GM04504 (cell line): ENCODE measurements at places on chromosomes 11 and 22.

- no peak for DNase-seq
These were observed 35.4 kb downstream of the ASCL2 start for GRCh38 chr11:2234963-2235362.

DNA sequence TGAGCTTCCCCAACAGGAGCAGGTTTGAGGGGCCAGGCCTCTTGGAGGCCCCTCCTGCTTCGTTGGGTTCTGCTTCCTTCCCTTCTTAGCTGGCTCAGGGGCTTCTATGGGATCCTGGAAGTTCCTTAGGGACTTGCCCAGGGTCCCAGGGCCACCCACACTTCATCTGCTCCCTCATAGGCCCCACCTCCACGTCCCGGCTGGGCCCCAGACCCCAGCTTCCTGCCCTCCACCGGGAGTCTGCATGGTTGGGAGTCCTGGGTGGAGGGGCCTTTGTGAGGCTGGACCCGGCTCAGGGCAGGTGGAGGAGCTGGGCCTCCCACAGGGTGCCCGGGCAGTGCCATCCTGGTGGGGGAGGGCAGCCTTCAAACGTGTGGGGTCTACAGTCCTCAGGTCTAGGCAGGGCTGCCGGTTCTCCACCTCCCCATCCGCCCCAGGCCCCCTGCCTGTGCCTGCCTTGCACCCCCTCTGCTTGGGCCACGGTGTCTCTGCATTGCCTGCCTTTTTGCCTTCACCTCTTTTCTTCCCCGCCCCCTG is 11.6 kb downstream of the OTUB1 start:
- no peak for DNase-seq

DNA sequence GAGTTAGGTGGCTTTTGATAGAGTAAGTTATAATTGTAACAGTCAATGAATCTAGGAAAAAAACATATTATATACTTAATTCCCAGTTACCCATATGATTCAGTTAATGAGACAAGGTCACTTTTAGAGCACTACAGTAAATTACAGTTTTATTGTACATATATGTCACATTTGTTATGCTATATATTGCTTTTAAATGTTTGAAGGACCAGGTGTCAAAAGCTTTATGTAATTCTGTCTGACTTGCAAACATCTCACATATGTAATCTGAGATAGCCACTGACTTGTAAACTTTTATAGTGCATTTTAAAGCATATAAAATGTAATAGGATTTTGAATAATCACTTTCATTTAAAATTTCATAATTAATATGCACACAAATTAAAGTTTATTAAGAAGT is 36.7 kb upstream of the PDGFD start:
- DNase-seq = no peak

GRCh38 chr11:93945596-93945995 is 75.6 kb upstream of the HEPHL1 start:
- DNase-seq = no peak

DNA sequence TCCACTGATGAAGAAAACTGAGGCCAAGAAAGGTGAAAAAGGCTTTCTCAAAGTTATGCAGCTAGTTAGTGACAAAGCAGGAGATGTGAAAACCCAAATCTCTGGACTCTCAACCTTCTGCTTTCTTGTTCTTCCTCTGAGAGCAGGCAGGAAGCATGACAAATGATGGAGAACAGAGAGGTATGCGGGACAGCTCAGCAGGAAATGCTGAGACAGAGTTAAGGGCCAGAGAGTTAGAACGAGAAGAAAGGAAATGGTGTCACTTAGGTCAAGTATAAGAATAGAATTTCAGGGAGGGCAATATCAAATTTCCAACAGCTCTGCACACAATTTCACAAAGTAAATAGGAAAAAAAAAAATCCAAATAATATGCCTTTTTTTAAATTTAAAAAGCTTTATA is 67.6 kb upstream of the ARHGAP42 start:
- no peak for DNase-seq

GRCh38 chr11:112163875-112164685 is at the start of gene IL18:
IL18 (minus strand) TSS chr11:112164094; CDS start chr11:112155053, 9,041 bp downstream.
- no peak for DNase-seq

- no peak for DNase-seq
These were observed 37.2 kb downstream of the RTL6 start for GRCh38 chr22:44460691-44461375.

GRCh38 chr22:31155422-31155821 is 4.6 kb upstream of the RNF185 start:
- peak; percentile 20 for DNase-seq

DNA sequence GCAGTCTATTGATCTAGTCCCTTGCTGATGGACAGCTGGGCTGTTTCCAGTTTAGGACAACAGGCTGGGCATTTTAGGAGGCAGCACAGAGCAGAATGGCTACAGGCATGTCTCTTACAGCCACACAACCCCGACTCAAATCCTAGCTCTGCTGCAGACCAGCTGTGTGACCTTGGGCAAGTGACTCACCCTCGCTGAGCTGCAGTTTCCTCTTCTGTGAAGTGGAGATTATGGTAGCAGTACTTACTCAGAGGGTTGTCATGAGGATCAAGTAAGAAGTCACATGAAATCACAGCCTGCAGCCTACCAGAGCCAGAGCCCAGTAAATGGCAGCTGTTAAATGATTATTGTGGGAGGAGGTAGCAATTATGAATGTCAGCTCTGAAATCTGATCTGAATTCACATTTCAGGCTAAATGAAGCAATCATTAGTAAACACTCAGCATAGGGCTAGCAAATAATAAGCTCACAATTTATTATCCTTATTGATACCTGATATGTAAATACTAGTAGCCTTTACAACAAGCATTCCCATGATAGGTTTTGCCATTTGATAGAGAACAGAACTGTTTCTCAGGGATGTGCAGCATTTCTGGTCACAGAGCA is 58.9 kb downstream of the MYEOV start:
- DNase-seq = peak; percentile 84

DNA sequence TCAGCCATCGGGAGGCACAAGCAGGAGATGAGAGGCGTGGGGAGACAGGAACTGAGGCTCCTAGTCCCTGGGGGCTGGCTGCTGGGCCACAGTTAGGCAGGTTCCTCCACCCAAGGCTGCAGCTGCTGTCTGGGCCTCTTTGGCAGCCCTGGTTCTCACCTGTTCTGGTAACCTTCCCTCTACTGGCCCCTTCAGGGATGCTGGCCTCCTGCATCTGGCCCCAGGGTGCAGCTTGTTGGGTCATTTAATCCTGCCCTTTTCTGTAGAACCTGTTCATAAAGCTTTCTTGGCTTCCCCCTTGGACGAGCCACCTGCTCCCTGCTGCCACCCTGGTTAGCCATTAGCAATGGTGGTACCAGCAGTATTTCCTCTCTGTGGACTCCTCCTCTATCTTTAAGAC is 5.5 kb downstream of the USH1C start:
- no peak for DNase-seq

GRCh38 chr11:127675581-127675980 is 675.0 kb upstream of the KIRREL3 start:
- DNase-seq = no peak

DNA sequence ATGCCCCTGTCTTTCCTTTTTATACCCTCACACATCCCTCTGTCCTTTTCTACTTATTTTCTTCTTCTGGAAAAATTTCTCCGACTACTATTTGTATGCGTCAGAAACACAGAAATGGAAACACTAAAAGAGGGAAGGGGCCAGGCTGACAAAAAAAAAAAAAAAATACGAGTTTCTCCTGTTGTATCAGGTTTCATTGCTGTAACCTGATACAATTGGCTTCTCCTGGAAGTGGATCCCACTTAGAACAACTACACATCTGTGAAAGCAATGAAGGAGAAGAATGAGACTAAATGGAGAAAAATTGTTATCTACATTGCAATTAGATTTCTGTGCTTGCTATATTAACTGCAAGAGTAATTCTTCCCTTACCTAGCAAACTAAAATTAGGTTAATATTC is 393.9 kb downstream of the GUCY1A2 start:
- no peak for DNase-seq

DNA sequence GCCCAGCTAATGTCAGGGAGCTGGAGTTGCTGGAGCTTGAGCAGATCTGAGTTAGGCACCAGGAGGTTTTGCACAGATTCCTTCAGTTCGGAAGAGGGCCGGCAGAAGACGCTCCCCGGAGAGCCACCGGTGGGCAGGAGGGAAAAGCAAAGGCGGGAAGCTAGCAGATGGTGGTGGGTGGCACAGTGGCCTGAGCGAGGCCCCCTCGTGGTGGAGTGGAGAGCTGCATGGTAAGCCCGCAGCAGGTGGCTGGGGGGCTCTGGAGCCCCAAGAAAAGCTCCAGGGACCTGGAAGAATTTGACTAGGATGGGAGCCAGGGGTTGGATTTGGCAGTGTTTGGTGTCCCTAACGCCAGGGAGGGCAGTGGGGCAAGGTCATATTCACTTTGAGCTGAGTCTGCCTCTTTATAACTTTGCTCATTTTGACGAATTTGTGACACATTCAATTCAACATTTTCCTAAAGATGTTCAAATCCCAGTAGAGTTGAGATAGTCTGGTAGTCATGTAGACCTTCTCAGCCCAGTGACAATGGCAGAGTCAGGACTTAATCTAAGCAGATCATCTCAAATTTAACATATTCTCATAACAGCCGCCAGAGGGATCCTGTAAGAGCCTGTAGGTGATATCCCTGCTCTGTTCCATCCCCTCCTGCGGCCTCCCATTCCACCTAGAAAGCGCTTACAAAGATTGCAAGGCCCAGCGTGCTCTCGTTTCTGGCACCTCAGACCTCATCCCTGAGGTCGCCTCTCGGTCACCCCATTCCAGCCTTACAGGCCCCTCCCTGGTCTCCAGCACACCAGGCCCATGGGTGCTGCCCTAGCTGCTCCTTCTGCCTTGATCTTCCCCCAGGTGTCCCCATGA is 57.9 kb downstream of the TRIM29 start:
- no peak for DNase-seq

- DNase-seq = no peak
These were observed 238.0 kb upstream of the NARS2 start for GRCh38 chr11:78812513-78813293.

- no peak for DNase-seq
These were observed 64.2 kb downstream of the DNAJC24 start for GRCh38 chr11:31433851-31434250.

- DNase-seq = no peak
These were observed 13.2 kb downstream of the SLC43A3 start for GRCh38 chr11:57413681-57414080.

DNA sequence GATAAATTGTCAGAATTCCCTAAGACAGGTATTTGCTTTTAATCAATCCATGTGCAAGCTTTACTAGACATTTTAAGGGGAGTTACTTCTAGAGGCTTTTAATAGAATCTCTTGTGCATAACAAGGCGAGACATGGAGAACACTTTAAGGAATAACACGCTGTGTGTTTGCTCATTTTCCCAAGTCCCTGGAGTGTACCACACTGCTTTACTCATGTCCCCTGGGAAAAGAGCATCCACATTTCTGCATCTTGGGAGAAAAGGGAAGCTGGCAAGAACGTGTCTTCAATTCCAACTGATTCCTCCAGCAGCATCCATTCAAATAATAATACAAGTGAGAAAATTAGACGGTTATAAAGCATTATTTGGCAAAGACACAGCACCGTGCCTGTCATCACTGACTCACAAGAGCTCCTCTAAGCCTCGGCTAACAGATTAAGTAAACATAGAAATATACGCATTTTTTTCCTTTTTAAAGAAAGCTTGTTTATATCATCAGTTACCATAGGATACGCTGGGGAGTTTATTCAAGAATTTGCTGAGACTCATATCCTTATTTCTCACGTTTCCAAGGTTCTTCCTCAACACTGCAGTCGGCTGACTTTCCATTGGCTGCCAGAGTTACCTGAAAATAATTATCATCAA is 121.5 kb downstream of the CD44 start:
- peak; percentile 73 for DNase-seq

DNA sequence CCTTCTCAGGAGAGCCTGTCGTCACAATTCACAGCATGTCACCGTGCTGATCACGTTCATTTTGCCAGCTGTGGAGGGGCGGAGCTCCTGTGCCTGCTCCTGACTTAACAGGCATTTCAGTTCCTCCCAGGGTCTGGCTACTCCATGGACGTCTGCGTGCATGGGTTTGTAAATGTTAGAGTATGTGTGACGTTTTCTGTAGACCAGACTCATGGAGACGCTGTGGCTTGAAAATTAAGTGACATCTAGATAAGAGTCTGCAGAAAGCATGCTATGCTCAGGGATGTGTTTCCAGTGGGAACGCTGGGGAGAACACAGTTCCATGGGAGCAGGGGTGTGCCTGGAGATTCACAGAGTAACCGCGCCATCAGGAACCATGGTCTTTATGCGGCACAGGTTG is 804.0 kb downstream of the TBC1D22A start:
- no peak for DNase-seq

DNA sequence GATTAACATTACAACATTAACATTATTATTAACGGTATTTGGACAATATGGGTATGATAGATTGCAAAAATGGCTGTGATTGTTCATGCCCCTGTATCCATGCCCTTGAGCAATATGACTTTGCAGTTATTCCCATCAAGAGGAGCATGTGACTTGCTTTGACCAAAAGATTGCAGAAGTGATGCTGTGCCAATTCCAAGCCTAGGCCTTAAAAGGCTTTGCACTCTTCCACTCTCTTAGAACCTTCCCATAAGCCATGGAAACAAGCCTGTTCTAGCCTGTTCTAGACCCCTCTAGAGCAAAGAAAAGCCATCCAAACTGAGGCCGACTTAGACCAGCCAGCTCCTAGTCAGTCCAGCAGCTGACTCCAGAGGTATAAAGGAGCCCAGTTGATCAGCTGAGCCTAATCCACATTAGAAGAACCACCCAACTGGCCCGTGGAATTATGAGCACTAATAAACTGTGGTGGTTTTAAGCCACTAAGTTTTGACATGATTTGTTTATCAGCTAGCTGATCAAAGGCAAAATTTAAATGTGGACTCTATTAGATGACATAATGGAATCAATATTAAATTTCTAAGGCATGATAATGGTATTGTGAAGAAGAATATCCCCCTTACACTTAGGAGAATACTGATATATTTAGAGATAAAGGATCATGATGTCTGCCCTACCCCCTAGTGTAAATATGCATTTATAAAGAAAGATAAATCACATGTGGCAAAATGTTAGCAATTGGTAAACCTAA is 28.6 kb downstream of the RAB30 start:
- DNase-seq = no peak

DNA sequence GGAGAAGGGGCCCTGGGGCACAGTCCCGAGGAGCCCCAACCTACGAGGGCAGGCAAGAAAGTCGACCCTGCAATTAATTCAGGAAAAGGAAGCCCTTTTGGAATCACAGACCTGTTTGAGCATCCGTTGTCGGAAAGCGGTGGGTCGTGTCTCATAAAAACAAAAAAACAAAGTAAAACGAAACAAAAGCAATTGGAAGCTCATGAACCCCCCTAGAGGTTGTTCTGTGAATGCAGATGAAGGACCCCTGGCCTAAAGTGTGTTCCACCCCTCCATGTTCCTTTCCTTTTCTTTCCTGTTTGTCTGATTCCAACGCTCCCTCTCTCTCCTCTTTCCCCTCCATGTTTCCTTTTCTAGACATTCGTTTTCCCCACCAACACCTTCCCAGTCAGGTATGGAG is 203.7 kb downstream of the GRIK4 start:
- DNase-seq = no peak

DNA sequence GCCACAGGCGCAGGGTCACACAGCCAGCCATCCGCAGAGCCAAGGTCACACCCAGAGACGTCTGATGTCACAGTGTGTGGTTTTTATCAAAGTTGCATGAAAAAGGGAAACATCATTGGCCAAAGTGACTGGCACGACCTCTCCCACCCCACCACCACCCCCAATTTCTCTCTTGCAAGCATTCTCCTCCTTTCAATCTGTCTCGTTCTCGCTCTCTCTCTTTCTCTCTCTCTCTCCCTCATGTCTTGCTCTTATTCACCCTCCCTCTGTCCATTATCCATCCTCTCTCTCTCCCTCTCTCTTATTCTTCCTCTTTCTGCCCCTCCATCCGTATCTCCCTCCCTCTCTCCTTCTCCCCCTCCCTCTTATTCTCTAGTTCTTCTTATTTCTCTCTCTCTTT is 40.6 kb downstream of the MN1 start:
- DNase-seq = no peak
